ENCODE measurements at places on chromosomes 7 and 10.
A peak's percentile ranks its signal among the peaks of the same experiment; 100 is the strongest.

GRCh38 chr10:125264091-125264490, 103.7 kb upstream of the CTBP2 start:
- no peak for DNase-seq

DNA sequence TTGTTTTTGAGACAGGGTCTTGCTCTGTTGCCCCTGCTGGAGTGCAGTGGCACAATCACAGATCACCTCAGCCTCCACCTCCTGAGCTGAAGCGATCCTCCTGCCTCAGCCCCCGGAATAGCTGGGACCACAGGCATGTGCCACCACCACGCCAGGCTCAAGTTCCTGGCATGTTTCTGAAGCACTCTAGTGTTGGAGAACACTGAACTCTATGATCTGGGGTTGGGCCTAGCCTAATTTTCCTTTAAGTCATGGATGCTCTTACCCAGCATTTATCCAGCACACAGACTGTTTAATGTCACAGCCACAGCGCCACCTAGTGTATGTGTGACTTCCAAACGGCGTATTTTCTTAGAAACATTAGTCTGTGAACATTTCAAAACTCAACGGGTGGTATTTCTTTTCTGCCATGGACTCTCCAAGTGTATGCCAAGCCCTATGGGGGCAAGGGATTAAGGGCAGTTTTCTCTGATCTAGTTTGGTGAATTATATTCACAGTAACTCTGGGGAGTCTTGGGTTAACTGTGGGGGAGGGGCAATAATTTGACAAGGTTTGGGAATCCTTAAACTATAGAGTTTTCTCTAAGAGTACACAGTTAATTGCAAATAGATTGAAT, 91.8 kb downstream of the CREM start:
- DNase-seq = peak; percentile 65

DNA sequence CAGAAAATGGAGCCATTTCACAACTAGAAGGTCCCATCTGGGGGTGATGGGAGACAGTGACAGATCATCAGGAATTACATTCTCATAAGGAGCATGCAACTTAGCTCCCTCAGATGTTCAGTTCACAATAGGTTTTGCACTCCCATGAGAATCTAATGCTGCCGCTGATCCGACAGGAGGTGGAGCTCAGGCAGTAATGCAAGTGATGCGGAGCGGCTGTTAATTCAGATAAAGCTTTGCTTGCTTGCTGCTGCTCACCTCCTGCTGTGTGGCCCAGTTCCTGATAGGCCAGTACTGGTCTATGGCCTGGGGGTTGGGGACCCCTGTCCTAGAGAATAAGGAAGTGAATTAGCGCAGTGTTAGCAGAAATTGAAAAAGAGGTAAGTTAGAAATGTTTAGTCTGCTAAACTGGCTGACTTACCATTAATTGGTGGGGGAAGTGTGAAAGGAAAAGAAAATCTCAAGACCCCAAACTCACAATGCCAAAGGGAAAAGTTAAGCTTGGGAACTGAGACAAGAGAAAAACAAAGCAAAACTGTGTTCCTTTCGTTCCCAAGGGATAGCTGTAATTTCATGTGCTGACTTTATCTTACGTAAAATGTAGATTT, 76.4 kb downstream of the LYZL2 start:
- no peak for DNase-seq

- DNase-seq = no peak
Observed at GRCh38 chr10:56771343-56771742, 410.3 kb upstream of the ZWINT start.

- no peak for DNase-seq
Observed at GRCh38 chr10:5829267-5829666, 16.0 kb upstream of the GDI2 start.

DNA sequence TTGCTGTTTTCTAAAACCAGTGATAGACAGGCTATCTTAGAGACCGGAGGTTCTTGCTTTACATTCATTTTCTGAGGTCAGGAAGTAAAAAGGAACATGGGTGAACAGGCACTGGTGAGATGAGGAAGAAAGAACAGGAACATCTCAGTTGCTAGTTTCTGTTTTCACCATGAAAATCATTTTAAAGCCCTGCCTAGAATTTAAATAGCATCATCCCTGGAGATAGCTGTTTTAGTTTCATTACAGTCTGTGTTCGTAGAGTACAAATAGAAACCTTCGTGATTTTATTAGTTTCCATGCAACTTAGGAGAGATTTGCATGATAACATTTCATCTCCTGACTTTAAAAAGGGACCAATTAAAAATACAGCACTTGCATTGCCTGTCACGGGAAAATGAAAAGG, 14.7 kb downstream of the KCNMA1 start:
- DNase-seq = no peak

DNA sequence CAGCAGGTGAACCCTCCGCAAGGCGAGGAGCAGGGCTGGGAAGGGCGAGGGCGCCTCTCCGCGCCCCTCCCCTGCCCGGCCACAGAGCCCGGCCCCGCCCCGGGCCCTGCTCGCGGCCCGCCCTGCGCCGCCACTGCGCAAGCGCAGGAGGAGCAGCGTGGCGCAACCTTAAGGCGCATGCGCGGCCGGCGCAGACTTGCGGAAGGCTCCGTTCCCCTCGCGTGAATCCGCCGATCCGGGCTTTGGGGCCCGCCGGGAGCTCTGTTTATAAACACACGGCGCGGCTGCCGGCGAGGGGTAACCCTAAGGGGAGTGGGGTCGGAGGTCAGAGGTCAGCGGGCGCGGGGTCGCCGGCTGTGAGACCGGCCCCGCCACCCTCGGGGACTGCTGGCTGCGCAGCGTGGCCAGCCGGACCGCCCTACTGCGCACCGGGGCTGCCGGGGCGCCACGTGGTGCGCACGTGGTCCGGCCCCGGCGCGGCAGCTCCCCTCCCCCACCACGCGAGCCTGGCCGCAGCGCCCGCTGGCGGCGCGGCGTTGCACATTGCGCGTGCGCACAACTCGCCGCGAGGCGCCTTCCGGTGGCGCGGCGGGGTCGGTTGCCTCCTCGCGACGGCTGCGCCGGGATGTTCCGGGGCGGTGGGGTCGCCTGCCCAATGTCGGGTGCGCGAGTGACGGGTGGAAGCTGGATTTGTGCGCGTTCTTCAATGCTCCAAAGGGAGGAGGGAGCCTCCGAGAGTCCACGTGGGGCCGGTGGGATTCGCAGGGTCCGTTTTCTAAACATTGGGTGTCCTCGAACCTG, 40.2 kb upstream of the FOXK1 start:
- DNase-seq = peak; percentile 49

- no peak for DNase-seq
Observed at GRCh38 chr10:88493691-88494483, 89.2 kb downstream of the RNLS start.

- DNase-seq = no peak
Observed at GRCh38 chr10:100282907-100283306, 3.6 kb downstream of the BLOC1S2 start.

DNA sequence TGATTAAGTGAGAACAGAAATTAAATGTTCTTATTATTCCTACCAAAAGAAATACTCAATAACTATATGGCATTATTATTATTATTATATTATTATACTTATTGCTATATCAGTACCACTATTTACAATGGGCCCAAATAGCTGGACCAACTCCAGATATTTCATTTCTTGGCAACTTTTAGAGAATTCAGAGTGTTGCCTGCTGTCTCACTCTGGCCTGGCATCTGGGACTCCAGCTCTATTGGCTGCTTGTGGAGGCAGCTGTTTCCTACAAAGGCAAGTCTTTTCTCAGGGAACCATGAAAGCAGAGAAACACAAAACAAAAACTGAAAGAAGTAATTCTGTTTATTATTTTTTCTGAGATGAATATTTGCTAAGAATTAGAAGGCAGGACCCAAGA, 105.1 kb upstream of the SORCS1 start:
- DNase-seq = no peak

DNA sequence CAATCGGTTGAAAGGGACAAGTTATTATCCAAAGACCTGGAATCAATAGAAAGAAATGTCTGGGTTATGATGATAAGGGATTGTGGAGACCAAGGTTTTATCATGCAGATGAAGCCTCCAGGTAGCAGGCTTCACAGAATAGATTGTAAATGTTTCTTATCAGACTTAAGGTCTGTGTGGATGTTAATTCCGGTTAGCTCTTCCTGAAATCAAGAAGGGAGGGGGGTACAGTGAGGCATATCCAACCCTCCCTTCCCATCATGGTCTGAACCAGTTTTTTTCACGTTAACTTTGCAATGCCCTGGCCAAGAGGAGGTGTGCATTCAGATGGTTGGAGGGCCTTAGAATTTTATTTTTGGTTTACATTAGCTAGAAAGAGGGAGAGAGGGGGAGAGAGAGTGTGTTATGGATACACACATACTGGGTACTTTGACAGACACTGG, 9.8 kb upstream of the LRRC61 start:
- no peak for DNase-seq

GRCh38 chr10:14185316-14186045, 145.2 kb downstream of the FRMD4A start:
- peak; percentile 73 for DNase-seq

- no peak for DNase-seq
Observed at GRCh38 chr7:14576578-14576977, 326.0 kb downstream of the DGKB start.

- DNase-seq = peak; percentile 32
Observed at GRCh38 chr7:30062587-30062986, 34.4 kb downstream of the PLEKHA8 start.

DNA sequence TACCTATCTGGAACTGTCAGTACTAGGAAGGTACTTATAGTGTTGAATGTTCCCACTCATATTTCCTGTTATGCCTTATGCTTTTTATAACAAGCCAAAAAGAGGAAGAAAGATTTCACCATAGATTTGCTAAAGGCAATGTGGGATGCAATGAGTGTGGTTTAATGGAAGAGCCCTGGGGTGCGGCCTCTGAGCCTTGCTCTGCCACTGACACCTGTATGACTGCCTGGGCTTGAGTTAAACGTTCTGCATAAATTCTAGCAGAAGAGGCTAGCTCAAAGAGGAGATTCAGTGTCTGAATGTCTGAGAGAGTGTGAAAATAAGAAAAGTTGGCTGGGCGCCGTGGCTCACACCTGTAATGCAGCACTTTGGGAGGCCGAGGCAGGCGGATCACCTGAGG, 143.8 kb downstream of the TPST1 start:
- DNase-seq = no peak

- no peak for DNase-seq
Observed at GRCh38 chr7:21412957-21413356, 14.9 kb upstream of the SP4 start.

GRCh38 chr10:98168766-98169165, 34.3 kb downstream of the R3HCC1L start:
- DNase-seq = no peak

GRCh38 chr7:124399941-124400340, 365.7 kb downstream of the GPR37 start:
- peak; percentile 9 for DNase-seq

- peak; percentile 57 for DNase-seq
Observed at GRCh38 chr7:5424749-5425506, 1.3 kb upstream of the TNRC18 start.

DNA sequence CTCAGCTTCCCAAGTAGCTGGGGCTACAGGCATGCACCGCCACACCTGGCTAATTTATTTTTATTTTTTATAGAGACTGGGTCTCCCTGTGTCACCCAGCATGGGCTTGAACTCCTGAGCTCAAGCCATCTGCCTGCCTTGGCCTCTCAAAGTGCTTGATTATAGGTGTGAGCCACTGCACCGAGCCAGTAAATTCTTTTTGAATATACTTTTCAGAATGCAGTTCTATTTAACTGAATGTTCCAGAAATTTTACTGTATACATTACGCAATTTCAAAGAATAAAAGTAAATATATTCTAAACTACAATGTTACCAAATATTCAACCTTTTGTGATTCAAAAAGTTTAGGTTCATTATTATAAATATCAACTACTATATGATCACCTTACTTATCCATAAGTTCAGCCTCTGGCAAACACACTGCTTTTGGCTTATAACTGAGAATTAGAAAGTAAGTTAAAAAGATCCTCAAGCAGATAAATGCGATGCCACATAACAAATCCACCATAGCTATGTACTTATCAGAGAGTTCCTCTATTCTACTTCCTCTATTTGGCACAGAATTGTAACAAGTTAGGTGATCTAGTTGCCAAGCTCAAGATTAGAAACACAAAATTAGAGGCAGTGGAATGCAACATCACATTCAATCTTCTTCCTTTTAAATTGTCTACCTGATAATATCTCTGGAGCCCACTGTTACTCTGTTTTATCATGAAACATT, 118.2 kb downstream of the ANK3 start:
- no peak for DNase-seq

- no peak for DNase-seq
Observed at GRCh38 chr7:36575832-36576231, 148.5 kb downstream of the AOAH start.

DNA sequence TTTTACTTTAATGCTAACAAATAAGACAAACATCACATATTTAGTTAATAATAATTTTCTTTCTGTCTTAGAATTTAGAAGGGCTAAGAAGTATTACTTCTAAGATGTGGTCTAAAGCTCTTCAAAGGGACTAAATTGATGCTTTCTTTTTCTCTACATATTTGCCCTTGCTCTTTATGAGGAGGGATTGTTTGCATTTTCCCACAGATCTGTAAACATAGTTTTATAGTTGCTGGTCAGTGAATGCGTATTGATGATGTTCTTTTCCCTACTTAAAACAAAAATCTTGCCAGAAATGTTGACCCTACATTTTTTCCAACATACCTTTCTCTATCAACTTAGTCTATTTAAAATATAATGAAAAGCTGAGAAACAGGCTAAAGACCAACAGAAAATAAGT, 372.4 kb upstream of the LRGUK start:
- DNase-seq = no peak

- no peak for DNase-seq
Observed at GRCh38 chr10:31374146-31374696, 55.2 kb downstream of the ZEB1 start.

GRCh38 chr7:135862586-135863340, 114.2 kb upstream of the FAM180A start:
- no peak for DNase-seq

DNA sequence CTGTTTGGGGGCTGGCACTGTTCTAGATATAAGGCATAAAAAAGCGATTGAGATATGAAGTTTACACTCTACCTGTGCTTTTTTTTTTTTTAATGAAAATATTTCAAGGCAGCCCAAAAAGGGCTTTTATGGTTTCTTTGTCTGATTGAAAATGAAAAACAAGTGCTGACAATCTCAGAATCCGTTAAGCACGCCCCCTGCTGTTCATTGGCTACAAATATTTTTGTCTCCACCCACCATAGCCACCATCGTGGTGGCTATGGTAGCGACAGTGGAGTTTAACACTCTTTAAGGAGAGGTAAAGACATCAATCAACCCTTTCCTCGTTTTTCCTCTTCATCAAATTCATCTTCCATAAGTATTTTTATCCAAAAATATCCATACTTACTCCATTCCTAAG, 94.2 kb downstream of the CD36 start:
- no peak for DNase-seq

Measured in NCI-H748 treated with DMSO at 0.1 percent for 48 hours (cell line).